SJSA1 (cell line): ENCODE measurements at places on chromosomes 16 and 17. TPM values are rescaled to one million over a fixed set of nuclear protein-coding genes. Genes with fewer than 3 reads are reported as not detected.

GRCh38 chr17:28221751-28222414 is 97.1 kb upstream of the TMEM97 start:
- no peak for DNase-seq

Gene CARD14
- total RNA-seq, result not detected in 2 replicates

GRCh38 chr17:35315283-35315682 is 58.1 kb downstream of the SLFN11 start:
- peak; percentile 68 for DNase-seq

DNA sequence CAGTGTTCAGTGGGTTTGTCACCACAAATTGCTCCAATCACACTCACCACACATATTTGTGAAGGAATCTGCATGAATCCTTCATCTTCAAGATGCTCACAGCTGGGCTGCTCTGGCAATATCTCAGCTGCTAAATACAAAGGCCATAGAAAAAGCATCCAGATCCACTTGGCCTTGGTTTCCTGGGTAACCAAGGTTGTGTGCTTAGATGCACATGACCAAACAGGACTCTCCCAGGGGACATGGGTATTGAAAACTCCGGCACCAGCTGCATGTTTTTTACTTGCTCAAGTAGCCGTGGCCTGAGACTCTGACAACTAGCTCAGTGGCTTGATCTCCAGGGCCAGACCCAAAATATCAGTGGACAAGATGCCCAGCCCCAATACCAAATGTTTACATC is 131.3 kb downstream of the CBLN1 start:
- no peak for DNase-seq

GRCh38 chr16:83806731-83807130 is 1.0 kb upstream of the HSBP1 start:
- no peak for DNase-seq

GRCh38 chr17:32349503-32349853 is 479 bp upstream of the ZNF207 start:
- no peak for DNase-seq

- no peak for DNase-seq
Observed at GRCh38 chr16:27384425-27384824, 17.5 kb upstream of the IL21R start.

Gene ABCC12
- 0.03 TPM in 1 of 2 replicates, not detected in the other for total RNA-seq

DNA sequence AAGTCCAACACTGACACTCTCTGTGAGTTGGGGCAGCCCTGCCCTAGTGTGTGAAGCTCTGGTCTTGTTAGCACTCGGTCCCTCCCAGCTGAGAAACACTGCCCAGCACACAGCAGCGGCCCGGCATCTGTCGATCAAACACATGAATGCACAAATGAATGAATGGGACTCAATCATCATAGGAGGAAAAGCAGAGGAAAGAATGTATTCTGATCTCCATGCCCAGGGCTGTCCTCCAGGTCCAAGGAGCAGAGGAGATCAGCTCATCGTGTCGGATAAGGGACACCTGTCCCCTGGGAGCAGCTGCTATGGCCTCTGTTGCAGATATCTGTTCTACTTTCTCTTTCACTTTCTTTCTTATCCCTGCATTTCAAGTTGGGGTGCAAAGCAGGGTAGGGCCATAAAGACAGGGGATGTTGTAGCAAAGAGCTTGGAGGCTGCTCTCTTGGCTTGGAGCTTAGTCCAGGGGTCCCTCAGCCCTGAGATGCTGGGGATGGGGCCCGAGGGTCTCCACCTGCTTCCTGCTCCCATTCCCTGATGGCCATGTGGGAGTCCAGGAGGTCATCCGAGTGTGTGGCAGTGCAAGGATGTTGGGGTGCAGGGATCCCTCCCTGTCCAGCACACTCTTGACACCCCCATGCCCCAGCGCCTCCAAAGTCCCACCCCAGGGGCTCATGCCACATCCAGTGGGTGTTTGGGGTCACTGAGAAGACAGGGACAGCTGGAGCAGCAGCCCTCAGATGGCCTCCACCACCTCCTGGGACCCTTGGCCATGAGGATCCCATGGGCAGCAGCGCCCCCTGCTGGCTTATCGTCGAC is 88.2 kb downstream of the IRF8 start:
- DNase-seq, result no peak

- DNase-seq, result no peak
Observed at GRCh38 chr16:86899757-86900156, 321.4 kb downstream of the FOXL1 start.

Gene SLC13A2
- total RNA-seq, result not detected in 2 replicates

DNA sequence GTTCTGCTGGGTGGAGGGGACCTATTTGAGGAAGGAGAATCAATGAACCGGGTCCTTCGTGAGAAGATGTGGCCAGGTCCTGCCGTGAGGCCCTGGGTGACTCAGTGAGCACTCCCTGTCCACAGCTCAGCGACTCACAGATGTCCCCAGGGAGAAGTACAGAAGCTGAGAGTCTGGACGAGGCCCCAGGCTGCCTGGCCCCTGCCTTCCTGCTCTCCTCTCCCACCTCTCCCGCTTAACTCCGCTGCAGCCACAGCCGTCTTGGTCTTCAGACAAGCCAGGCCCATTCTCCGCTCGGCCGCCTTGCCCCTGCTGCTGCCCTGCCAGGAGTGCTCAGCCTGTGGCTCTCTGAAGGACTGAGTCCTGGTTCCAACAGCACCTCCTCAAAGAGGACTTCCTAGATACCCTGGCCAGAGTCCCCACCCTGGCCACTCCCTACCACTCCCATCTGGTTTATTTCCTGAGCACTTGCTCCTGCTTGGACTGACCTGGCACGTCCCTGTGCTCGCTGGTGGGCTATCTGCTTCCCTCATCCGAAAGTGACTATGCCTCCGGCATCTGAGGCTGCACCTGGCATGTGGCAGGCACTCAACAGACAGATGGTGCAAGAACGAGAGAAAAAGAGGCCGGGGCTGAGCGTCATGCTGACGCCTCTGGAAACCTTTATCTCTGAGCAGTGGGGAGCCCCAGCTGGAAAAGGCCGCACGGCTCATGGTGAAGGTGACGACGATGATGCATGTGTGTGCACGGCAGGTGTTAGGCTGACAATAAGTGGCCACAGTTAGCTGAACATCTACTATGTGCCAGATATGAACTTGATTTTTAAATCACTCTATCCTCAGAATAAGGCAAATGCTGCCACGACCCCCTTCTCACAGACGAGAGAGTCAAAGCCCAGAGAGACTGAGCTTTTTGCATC is 9.2 kb upstream of the TNFRSF13B start:
- DNase-seq, result no peak

- DNase-seq, result no peak
Observed at GRCh38 chr17:68326681-68327080, 35.4 kb downstream of the ARSG start.

Gene LLGL2
- 5.8 and 6.6 TPM in 2 replicates for total RNA-seq

GRCh38 chr17:75764417-75764710 is 628 bp downstream of the GALK1 start:
- no peak for DNase-seq

Gene SHPK
- 9.6 and 11.3 TPM in 2 replicates for total RNA-seq

DNA sequence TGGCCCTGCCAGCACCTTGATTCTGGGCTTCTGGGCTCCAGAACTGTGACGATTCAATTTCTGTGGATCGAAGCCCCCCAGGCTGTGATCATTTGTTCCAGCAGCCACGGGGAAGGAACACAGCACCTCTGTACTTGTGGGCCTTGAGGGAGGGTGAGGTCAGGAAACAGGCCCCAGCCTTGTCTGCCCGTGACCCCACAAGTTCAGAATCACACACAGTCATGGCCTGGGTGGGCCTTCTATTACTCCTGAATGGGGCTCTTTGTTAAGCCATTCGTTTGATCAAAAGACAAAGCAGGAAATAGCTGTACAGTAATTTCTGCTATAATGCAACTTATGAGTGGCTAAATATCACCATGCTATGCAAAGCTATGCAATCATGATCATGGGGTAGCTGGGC is 10.1 kb downstream of the ST6GALNAC2 start:
- no peak for DNase-seq

DNA sequence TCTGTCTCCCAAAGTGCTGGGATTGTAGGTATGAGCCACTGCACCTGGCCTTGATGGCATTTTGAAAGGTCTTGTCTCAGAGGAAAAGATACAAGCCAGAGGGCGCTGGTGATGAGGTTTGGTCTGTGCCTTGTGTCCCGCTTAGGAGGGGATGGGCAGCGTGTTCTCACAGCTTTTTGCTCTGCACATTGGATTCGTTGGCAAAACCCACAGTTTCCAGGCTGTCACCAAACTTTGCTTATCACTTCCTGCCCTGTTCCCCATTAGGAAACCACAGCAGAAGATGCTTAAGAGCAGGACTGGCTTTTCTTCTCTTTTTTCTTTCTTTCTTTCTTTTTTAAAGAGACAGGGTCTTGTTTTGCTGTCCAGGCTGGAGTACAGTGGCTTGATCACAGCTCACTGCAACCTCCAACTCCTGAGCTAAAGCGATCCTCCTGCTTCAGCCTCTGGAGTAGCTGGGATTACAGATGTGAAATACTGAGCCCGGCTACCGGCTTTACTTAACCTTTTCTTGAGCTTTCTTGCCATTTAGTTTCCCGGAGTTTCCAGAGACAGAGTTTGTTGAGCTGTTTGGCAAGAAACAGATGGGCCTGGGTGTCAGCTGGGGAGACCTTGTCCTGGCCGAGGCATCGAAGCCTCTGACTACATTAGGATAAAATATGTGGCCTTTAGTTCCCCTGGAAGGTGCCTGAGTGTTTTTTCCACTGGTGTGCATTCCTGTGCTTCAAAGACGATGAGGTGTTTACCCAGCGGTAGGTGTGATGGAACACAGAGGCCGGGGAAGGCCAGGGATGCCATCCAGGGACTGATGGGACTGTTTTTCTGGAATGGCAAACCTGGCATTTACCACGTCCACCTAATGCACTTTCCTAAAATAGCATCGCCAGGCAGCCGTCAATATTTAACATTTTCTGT is 112.9 kb downstream of the ABCC1 start:
- DNase-seq, result no peak

DNA sequence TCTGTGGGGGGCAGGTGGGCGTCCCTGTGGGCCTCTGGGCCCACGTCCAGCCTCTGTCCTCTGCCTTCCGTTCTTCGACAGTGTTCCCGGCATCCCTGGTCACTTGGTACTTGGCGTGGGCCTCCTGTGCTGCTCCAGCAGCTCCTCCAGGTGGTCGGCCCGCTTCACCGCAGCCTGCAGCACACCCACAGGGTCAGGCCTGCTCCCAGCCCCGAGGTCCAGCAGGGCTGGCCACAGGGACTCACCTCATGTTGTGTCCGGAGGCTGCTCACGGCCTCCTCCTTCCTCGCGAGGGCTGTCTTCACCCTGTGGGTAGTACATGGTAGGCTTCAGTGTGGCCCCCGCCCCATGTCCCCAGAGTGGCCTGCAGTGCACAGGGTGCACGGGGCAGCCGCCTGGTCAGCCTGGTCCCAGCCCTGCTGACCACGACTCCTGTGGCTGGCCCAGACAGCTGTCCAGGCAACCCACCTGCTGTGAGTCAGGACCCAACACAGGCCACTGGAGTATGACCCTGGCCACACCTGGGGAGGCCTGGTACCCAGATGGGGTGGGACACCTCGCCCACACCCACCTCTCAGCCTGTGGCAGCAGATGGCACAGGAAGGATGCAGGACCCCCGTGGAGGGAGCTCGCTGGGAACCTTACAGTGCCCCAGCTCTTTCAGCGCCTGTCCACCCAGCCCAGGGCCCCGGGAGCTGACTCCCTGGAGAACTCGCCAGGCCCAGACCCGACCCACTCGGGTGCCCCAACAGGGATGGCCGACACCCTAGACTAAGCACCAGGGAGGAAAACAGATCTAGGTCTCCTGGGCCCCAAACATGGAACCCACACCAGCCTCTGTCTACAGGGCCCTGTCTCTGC is 23.9 kb upstream of the AATK start:
- DNase-seq, result no peak

Gene SDR42E2
- total RNA-seq, result not detected in 2 replicates

DNA sequence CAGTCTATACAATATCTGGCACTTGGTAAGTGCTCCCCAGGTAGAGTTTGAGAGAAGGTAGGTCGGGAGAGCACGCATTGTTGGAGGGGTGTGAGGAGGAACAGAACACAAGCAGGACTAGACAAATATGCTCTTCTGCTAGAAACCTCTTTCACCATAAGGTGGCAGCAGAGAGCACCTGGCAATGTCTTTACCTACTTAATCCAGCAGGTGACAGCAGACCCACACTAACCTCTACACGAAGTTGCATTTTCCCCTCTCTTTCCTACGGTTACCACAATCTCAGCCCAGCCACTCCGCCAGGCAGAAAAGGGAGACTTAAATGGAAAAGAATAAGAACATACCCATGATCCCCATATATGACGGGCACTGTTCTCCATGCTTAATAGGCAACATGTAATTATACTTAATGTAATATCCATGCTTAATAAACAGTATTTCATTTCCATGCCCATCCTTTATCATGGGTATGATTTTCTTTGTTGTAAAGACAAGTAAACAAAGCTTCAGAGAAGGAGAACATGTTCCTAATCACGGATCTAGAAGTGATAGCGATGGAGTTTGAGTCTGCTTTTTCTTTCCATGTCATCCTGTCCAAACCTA is 55.1 kb upstream of the CCL2 start:
- peak; percentile 63 for DNase-seq

Gene NDEL1
- total RNA-seq, result 39.6 and 49.7 TPM in 2 replicates

DNA sequence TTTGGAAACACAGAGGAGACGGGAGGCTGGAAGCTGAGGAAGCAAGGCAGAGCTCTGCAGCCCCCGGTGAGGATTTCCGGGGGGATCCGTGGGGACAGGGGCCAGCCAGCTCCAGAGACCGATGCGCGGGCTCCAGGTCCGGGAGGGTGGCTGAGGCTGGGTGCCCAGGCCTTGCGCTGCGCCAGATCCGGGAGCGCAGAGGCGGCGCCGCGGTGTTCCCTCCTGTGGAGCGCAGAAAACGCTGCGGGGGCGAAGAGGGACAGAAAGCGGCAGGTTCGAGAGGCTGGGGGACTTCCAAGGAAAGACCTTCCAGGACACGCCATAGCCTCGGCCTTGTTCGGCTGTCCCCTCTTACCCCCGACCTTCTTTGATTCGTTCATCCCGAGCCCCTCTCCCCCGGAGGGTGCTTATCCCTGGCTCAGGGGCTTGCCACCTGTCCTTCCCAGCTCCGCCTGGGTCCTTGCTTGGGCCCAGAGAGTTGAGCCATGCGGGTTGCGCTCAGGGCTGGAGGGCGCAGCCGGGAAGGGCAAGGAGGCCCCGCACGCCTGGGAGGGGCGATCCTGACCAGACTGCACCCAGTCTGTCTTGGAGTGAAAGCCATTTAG is 697 bp upstream of the SHISA9 start:
- DNase-seq, result no peak

DNA sequence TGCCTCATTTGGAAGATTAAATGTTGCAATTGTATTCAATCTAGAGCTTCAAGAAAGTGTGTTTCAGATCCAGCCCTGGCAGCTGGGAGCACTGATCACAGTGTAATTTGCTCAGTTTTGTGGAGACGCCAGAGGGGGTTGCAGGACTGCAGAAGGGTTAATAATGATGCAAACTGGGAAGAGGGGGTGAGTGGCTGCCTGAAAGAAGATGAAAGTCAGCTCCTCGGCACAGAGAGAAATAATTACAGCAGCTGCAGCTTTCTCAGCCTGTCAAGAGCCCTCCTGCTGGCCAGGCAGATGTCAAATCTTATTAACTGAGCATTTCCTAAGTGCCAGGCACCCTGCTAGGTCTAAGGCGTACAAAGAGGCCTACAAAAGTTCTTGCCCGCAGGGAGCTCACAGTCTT is 97.7 kb downstream of the ZNF18 start:
- DNase-seq, result no peak

Gene CLEC10A
- total RNA-seq, result not detected in 2 replicates
